ENCODE measurements at places on chromosomes 7 and 10.

GRCh38 chr10:13309792-13310191, 9.9 kb upstream of the PHYH start:
- DNase-seq, result no peak

GRCh38 chr10:1677307-1677939, 59.9 kb downstream of the ADARB2 start:
- no peak for DNase-seq

GRCh38 chr10:43123361-43124093, 14.7 kb upstream of the CSGALNACT2 start:
- no peak for DNase-seq

DNA sequence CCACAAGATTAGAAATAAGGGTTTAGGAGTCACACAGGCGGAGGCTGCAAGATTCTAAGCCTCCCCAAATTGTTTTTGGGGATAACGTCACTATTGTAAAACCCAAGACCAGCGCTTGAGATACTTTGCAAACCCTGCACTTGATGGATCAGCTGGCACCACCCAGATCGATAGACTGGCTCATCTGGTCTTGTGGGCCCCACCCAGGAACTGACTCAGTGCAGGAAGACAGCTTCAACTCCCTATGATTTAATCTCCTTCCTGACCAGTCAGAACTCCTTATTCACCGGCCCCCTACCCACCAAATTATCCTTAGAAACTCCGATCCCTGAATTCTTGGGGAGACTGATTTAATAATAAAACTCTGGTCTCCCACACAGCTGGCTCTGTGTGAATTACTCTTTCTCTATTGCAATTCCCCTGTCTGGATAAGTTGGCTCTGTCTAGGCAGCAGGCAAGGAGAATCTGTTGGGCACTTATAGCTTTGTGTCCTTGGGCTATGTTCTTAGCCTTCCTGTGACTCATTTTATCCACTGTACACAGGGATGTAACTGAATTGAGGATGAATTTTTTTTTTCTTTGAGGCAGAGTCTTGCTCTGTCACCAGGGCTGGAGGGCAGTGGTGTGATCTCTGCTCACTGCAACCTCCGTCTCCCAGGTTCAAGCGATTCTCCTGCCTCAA, 64.4 kb upstream of the CARD11 start:
- no peak for DNase-seq

GRCh38 chr7:118214833-118215182, 9.7 kb upstream of the ANKRD7 start:
- DNase-seq, result no peak

DNA sequence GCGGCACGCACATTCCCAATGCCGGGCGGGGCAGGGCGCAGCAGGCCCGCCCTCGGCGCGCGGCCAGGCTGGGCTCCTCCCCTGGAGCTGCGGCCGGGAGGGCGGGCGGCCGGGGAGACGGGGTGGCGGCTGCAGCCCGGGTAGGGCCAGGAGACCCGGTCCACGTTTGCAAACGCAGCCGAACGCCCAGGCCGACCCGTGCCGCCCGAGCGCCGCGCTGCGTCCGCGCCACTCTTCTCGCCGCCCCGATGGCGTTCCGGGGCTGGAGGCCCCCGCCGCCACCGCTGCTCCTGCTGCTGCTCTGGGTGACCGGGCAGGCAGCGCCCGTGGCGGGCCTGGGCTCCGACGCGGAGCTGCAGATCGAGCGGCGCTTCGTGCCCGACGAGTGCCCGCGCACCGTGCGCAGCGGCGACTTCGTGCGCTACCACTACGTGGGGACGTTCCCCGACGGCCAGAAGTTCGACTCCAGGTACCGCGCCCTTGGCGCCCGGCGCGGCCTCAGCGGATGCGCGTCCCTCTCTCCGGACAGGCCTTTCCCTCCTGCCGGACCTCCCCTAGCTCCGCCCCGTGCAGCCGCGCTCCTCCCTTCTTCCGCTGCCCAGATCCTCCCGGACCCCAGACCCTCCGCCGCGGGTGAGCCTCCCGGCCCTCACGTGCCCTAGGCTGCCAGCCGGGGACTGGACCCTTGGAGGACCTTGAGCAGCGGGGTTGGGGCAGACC, at the start of gene FKBP9:
TSS of gene FKBP9 (plus strand) at position 115 of the 720 bp plus-strand sequence. CDS start at position 249, 134 bp downstream.
- DNase-seq, result peak; percentile 95

DNA sequence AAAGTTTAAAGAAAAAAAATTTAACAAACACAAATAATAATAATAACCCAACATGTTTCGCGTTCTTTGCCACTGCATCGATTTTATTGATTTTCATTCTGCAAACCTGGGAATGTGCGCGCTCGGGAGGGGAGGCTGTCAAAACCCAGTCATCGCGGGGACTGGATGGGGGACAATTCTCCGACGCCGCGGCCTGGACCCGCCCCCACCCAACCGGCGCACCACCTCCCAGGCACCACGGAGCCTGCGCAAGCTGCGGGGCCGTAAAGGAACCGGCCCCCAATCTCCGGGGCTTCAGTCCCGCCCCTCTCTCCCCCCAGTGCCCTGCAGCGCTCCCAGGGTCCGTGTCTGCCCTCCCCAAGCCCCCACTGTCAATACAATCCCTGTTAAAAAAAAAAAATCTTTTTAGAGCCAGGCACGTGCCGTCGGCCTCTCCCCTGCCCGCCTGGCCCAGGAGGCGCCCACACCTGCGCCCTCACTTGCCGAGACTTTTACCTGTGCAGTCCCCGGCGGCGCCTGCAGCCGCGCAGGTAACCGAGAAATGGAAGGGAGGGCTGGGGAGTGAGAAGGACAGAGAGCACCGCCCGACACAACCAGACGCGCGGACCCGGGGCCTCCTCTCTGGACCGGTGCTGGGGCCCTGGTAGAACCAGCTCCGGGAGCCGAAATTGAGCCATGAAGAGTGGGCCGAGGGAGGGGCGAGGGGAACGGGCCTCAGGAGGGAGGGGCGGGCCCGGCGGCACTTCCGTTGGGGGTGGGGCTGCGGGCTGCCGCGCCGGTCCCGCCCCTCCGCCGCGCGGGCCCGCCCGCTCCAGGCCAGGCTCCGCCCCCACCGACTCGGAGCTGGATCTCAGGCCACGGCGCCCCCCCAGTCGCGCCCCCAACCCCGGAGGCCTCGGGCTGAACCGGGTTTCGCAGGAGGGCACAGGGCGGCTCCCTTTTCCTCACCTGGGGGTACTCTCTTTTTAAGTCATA, 7.6 kb upstream of the ZNF503 start:
- DNase-seq, result no peak

DNA sequence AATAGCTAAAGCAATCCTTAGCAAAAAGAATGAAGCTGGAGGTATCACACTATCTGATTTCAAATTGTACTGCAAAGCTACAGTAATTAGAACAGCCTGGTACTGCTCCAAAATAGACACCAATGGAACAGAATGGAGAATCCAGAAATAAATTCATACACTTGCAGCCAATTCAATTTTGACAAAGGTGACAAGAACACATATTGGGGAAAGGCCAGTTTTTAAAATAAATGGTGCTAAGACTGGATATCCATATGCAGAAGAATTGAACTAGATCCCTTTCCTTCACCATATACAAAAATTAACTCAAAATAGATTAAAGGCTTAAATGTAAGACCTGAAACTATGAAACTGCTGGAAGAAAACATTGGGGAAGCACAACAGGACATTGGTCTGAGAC, 748.5 kb downstream of the DNAJB9 start:
- no peak for DNase-seq

DNA sequence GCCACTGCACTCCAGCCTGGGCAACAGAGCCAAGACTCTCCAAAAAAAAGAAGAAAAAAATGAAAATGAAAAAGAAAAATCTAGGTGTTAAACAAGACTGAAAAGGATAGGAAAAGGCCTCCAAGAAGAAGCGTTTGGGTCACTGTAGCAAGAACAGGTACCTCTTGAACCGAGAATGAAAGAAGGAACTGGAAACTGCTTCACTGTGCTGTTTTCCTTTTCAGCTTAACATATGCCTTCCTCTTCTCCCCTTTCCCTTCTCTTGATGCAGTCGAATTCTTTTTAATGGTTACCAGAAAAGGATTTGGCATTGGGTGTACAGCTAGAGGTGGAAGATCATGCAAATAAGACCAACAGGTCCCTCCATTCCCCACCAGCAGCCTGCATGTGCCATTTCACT, 28.1 kb downstream of the LRRC4 start:
- DNase-seq, result no peak

DNA sequence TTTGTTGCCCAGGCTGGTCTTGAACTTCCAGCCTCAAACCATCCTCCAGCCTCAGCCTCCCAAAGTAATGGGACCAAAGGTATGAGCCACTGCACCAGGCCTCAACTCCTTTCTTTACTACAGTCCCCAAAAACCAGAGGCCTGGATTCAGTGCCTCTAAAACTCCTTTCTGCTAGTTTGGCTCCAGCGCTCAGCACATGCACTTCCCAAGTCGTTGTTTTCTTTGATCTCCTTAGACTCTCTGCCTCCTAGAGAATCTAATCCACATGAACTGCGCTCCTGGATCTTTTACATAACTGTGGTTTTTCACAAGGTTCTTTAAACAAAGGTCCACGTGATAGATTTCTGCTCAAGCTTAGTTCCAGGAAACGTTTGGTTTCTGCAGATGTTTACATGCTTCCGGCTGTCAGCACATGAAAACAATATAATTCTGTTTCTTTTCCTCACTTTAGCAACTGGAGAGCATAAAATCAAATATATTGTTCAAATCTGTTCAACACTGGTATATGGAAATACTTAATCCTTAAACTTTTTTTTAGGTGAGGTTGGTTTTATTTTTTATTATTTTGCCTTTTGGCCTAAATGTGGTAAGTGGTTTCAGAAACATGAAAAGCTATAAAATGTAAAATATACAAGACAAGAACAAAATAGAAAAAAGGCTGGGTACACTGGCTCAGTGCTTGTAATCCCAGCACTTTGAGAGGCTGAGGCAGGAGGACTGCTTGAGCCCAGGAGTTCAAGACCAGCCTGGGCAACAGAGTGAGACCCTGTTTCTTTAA, 270.5 kb upstream of the MKLN1 start:
- no peak for DNase-seq

DNA sequence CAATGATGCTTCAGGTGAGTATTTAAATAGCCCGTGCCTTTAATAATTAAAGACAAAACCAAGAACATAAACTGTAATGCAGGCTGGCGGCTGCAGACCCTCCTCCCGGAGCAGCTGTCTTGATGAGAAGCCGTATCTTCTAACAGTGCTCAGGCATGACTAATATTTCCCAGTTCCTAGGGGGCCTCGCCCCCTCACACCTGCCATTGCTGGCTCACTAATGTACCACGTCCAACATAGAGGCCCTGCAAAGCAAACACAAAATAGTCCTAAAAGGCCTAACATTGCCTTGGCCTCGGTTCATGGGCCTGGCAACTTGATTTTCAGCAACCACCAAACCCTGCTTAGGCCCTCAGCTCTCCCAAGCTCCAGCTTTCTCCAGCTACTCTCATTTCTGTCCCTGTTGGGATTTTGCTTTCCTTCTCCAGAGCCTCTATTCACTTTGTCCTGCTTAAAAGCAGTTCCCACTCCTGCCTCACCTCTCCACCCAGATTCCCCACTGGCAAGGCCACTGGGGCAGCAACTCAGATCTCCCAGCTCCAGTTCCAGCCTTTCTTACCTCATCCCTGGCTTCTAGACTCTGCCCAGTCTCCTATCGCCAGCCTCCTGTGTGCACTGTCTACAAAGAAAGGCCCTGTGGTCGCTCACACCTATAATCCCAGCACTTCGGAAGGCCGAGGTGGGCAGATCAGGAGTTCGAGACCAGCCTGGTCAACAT, 16.2 kb downstream of the SORBS1 start:
- no peak for DNase-seq

- no peak for DNase-seq
These were observed 32.7 kb downstream of the VWA2 start for GRCh38 chr10:114271779-114272167.

DNA sequence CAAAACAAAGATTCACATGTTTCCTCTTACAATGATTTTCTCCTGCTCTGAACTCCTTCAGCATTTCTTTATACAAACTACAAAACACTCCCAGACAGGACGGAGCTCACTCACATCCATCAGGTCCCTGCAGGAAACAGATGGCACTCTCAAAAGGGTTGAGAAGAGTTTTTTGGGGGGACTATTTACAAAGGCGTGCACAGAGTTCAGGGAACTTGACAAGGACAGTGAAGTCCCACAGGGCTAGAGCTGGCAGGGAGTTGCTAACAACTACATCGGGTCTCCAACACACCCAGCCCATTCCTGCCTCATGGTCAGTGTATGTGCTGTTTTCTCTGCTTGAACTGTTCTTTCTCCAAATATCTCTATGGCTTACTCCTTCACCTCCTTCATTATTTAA, 24.7 kb upstream of the YAE1 start:
- DNase-seq, result peak; percentile 64

DNA sequence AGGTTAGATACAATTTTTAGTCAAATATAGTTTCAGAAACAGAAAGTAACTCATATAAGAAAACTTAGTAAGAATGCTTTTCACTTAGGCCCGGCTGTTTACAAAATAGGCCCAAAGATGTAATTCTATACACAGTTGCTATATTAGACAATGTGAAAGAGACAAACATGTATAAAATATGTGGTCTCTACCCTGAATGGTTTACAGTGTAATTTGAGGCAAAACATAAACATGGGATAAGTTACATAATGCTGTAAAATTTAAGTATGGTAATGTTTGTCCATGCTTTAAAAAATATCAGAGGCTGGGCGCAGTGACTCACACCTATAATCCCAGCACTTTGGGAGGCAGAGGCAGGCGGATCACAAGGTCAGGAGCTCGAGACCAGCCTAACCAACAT, 18.7 kb downstream of the KRIT1 start:
- DNase-seq, result no peak

GRCh38 chr10:59748834-59749233, 4.4 kb downstream of the MRLN start:
- DNase-seq, result peak; percentile 42

DNA sequence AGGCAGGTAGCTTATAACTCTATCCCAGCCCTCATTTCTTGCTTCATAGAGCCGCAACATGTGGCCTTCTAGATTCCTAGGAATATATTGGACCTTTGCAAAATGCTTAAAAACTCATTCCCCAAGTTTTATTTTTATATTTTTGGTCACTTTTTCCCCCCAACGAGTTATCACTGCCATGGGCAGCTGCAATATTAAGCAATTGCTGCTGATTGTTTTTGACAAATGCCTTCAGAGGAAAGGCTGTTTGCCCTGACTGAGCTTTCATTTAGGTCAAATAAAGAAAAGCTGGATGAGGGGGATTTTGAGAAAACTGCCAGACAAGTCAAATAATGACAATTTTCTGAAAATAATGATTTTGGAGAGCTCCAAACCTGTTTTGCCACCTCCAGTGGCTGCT, 976.9 kb upstream of the MBL2 start:
- no peak for DNase-seq

DNA sequence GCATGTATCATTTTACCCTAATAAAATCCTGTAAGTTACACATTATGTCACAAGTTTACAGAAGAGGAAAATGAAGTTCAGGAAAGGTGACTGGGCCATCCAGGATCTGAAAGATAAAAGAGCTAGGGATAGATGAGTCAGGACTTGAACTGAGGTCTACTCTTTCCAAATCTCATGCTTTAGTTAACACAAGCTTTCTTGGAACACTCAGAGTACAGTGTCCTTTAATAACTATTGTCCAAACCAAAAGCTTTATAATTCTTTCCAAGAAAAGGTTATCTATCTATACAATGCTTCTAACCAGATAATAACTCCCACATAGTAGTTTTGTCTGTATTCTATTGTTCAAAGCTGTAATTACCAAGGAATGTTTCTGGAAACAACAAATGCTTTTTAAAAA, 164.6 kb downstream of the LRRN3 start:
- no peak for DNase-seq

- DNase-seq, result no peak
These were observed 2.6 kb upstream of the C10orf120 start for GRCh38 chr10:122702275-122702674.

GRCh38 chr10:124280916-124281315, 137.8 kb downstream of the OAT start:
- DNase-seq, result no peak
